Breast epithelium (tissue), 4 donors: ENCODE measurements at places on chromosomes 4 and X. TPM values are rescaled to one million over a fixed set of nuclear protein-coding genes. Genes with fewer than 3 reads are reported as not detected.

The TMEM271 gene
- total RNA-seq, result not detected

The BMPR1B gene
- 2.0 TPM for total RNA-seq

The RAP2C gene
- total RNA-seq, result 18.0 TPM

The SLC7A11 gene
- 1.3 TPM for total RNA-seq

The RTL9 gene
- 0.32 TPM for total RNA-seq

The GPR143 gene
- total RNA-seq, result 3.6 TPM

The GRIA3 gene
- 1.9 TPM for total RNA-seq

The SYP gene
- total RNA-seq, result 1.0 TPM

The LRCH2 gene
- 2.0 TPM for total RNA-seq

The NPY1R gene
- total RNA-seq, result 46.8 TPM

The GAGE2A gene
- total RNA-seq, result not detected

The TRIM2 gene
- 26.7 TPM for total RNA-seq

The WDFY3 gene
- total RNA-seq, result 125 TPM

The F11 gene
- total RNA-seq, result not detected

The INTU gene
- total RNA-seq, result 11.1 TPM

The MCTS1 gene
- 31.0 TPM for total RNA-seq

The HSFX2 gene
- total RNA-seq, result not detected

The RHOXF2 gene
- total RNA-seq, result not detected

The HS3ST1 gene
- total RNA-seq, result 3.6 TPM

The FMR1NB gene
- total RNA-seq, result not detected

The TBC1D9 gene
- 28.3 TPM for total RNA-seq

The SPATA18 gene
- 9.6 TPM for total RNA-seq

The CDS1 gene
- 29.6 TPM for total RNA-seq

The CAPN6 gene
- not detected for total RNA-seq

The COPS4 gene
- 55.8 TPM for total RNA-seq

The TMPRSS11D gene
- not detected for total RNA-seq

The KDR gene
- 64.2 TPM for total RNA-seq

The FAM114A1 gene
- total RNA-seq, result 74.6 TPM

The ADRA2C gene
- 3.5 TPM for total RNA-seq

The CPZ gene
- 7.5 TPM for total RNA-seq

The GPM6B gene
- 81.7 TPM for total RNA-seq

The MAGEB2 gene
- total RNA-seq, result not detected

The MAP7D2 gene
- 0.48 TPM for total RNA-seq

The TMSB15A gene
- total RNA-seq, result 1.6 TPM

The WNK3 gene
- total RNA-seq, result 1.3 TPM
